ACHN (cell line): ENCODE measurements at places on chromosomes 6 and 20.

- DNase-seq, result peak; percentile 44
Observed at GRCh38 chr6:166595061-166595780, 8.7 kb upstream of the RAMACL start.

GRCh38 chr6:117354671-117355070 lies 71.1 kb downstream of the ROS1 start:
- DNase-seq, result no peak

DNA sequence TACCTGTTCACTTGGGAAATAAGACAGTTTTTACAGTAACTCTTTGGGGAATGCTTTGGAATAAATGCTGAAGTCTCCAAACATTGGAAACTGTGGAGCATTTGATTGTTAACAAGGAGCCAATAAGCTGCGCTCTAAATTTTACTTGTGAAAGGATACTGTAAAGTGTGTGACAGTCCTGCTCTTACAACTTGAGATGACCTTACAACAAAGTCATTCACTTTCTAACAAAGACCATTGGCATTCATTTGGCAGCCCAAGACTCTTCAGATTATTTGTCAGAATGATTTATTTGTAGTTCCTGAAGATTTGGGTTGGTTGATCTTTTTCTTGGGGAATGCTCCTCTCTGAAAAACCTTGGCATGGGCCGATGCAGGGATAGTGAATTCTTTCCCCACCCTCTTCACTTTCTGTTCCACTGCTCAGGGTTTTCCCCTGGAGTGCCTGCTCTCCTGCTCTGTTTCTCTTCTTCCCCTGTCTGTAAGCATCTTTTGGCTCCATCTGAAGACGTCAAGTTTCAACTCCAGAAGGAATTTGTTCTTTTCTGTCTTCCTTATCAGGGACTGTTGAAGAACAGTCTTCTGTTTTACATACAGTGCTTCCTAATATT lies 116.4 kb downstream of the AKAP7 start:
- no peak for DNase-seq

- DNase-seq, result no peak
Observed at GRCh38 chr6:11006061-11006460, 38.0 kb downstream of the ELOVL2 start.

DNA sequence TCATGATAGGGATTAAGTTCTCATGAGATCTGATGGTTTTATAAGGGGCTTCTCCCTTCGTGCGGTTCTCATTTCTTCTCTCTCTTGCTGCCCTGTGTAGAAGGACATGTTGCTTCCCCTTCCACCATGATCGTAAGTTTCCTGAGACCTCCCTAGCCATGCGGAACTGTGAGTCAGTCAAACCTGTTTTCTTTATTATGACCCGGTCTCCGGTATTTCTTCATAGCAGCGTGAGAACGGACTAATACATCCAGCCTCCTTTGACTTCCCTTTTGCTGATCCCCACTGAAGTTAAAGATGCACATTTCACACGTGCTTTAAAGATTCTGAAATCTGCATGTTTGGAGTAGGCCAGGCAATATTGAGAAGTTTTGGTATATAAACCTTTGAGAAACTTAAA lies 543.1 kb downstream of the PRKN start:
- DNase-seq, result no peak

- no peak for DNase-seq
Observed at GRCh38 chr20:20255099-20255498, 112.8 kb upstream of the INSM1 start.

DNA sequence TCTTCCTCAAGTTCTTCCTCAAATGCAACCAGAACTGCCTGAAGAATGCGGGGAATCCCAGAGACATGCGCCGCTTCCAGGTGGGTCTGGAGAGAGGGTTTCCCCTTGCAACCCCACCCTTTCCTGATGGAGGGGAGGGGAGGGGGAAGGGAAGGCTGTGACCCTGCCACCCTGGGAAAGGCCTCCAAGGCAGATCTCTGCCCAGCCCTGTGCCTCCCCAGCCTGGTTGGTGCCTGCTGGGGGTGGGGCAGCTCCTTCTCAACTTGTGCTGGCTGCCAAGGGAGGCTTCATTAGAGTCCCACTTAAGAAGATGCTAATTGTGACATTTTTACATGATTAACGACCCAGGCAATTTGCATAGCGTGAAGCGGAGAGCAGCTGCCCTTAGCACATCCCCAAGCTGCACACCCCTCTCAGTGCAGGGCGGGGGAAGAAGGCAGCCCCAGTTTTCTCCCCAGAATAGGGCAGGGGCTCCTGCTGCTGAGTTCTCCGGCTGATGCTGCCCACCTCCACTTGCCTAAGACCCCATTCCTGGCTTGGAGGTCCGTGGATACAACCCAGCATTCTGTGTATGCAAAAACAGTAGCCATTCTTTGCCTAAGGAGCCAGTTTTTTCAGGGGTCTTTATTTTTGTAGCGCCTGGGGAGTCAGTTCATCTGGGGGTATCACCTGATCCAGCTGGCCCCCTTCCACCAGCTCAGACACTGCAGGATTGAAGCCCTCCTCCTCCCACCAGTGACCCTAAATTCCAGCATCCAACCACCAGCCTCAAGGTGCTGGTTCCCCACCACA lies 51.7 kb downstream of the CPXM1 start:
- no peak for DNase-seq

DNA sequence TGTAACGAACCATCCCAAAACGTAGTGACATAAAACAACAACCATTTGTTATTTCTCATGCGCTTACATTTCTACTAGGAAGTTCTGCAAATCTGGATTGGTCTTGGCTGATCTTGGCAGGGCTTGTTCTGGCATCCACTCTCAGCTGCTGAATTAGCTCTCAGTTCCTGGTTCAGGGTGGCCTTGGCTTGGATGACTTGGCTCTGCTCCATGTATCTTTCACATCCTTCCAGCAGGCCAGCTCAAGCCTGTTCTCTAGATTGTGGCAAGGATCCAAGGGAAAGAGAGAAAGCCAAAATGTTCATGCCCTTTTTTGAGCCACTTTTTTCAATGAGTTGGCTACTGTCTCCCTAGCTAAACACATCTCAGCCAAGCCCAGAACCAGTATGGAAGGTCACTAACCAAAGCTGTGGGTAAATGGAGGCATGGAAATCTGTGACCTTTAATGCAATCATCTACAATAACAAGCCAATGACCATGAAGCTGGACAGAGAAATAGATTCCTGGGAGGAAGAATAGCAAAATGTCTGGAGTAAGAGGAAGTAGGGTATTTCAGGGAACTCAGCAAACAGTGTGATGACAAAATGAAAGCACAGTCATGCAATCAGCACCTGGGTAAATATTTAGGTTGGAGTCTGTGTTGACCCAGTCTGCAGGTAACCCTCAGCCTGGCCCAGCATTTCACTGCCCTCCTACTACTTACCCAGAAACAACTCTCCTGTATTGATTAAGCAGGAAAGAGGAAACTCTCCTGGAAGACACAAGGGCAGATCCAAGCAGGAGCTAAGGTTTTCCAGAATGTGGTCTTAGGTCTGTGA lies 32.7 kb upstream of the SNAP25 start:
- no peak for DNase-seq

DNA sequence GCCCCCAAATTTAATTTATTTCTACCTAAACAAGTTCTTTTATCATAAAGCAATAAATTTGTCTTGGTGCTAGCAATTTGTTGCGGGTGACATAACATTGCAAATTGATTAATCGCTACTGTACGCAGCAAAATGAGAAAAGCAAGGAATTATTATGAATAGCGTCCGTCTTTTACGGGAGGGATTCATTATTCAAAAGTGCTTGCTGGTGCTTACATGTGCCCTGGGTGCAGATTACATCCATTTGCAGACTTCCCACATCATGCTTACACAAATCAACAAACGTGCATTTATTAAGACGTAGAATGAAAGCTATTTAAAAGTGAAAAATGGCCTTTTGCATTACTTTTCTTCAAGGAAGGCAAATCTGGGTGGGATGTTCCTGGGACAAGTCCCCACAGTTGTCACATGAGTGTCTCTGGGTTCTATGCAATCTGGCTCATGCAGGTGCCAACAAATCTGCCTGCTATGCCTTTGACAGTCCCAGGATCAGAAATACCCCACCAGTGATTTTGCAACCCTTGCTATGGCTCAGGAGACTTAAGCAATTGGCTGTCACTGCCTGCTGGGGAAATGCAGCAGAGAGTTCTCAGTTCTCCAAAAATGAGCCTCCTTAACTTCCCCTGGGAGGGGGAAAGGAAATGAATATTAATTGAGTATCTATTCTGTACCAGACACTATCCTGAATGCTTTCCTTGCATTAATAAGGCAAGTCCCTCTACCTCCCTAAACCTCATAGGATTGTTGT lies 30.1 kb upstream of the MAFB start:
- no peak for DNase-seq

- DNase-seq, result no peak
Observed at GRCh38 chr20:11958855-11959254, 41.2 kb downstream of the BTBD3 start.
